DMS53 (cell line): ENCODE measurements at places on chromosomes 1 and 21.

- DNase-seq = no peak
These were observed 11.6 kb downstream of the SUCO start for GRCh38 chr1:172544481-172545104.

DNA sequence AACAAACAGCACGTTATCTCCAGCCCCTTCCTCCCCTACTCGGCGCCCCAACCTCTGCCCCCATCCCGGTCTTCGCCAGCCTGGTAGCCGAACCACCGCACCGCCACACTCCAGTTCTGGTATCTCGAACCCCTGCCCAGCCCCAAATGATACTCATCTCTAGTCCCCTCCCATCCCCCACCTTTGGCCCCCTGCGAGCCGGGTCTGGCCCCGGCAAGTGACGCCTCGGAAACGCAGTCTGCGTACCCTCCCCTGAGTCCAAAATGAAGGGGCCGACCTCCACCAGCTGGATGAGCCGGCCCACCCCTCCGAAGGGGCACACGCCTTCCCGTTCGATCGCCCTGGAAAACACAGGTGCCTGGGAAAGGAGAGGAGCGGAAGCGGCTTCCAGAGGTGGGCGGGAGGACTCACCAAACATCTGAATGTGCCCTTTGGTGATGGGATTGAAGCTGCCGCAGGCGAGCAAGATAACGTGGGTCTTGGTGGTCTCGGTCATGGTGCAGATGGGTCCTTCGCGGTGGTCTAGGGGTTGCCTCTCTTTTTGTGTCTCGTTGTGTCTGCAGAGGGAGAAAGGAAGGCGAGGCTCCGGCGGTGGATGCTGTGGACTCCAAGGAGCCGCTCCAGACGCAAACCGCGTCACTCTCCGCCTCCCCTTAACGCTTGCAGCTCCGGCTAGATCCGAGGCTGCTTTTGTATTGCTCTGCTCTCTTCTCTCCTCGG is at the start of gene NMNAT2:
Gene NMNAT2, minus strand, starts transcription at position 609 of the 720 bp plus-strand sequence. Its CDS starts 113 bp downstream, at position 496.
- DNase-seq = peak; percentile 74

- no peak for DNase-seq
These were observed 13.8 kb downstream of the EIF4G3 start for GRCh38 chr1:21162740-21163464.

- DNase-seq = no peak
These were observed 33.2 kb downstream of the TRAF5 start for GRCh38 chr1:211359876-211360275.

GRCh38 chr1:15341634-15342407 is 67.9 kb upstream of the EFHD2 start:
- peak; percentile 18 for DNase-seq

DNA sequence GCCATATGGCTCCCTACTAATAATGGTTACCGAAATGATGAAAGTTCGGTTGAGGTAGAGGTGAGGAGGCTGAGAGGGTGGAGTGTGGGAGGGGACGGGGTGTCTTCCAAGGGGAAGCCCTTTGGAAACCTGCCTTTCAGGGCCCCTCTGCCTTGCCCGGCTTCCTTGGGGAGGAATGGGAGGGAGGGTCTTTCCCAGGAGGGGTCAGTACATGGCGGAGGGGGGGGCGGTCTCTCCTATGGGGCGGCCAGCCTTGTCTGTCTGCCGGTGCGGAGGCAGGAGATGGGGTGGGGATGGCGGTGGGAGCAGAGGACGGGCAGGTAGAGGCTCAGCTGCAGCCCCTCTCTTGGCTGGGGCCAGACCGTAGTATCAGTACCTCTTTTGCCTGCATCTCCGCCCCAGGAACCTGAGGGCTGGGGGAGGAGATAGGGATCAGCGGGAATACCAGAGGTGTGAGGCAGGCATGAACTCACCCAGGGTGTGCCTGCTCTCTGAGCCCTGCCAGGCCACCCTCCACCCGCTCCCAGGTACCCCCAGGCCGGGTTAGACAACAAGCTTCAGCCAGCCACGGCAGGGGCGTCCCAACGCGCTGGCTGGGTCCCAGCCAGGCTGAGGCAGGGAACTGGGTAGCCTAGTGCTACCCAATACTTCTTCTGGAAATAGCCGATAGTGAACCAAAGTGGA is 79.4 kb upstream of the POU3F1 start:
- no peak for DNase-seq

GRCh38 chr21:26933448-26933847 is 33.4 kb downstream of the ADAMTS5 start:
- DNase-seq = no peak

DNA sequence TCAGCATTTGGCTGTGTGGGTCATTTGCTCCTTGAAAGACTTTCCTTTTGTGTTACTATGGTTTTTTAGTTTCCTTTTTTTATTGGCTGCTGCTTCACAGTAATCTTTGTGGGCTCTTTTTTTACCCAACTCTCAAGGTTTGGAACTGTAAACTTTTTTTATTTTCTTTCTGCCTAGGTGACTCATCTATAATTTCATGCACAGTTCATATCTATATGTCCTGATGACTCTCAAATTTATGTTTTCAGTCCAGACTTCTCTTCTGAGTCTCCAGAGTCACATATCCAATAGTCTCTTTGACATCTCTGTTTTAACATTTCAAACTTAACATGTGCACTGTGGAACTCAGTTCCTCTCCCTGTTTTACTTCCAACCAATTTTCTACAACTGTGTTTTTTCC is 83.4 kb downstream of the ATF6 start:
- DNase-seq = no peak

DNA sequence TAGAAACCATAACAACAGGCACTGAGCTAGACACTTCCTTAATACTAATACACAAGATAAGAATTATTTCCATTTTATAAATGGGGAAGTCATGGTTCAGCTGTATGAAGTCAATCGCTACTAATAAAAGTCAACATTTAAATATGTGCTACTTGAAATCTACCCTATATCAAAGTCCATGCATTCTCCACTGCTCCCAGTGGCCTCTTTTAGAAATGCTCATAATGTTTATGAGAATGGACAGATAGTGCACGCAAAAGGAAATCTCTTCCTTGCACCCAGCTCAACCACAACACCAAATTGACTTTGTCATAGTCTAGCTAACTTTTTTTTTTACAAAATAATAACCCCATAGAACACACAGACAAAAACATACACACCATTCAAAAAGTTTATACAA is 281.7 kb upstream of the CXADR start:
- peak; percentile 25 for DNase-seq
